Aorta (tissue), 5 donors: ENCODE measurements at places on chromosomes 1 and 21. TPM values are rescaled to one million over a fixed set of nuclear protein-coding genes. Genes with fewer than 3 reads are reported as not detected.

GPR25 gene
- total RNA-seq, result not detected

CYP4B1 gene
- total RNA-seq, result 13.6 TPM

BMP8A gene
- total RNA-seq, result not detected

ATP1A4 gene
- 0.19 TPM for total RNA-seq

GBP6 gene
- total RNA-seq, result not detected

TARS2 gene
- 16.9 TPM for total RNA-seq

CHI3L2 gene
- total RNA-seq, result 12.5 TPM

HLX gene
- 21.6 TPM for total RNA-seq

TOMM40L gene
- 10.0 TPM for total RNA-seq

KIAA0040 gene
- total RNA-seq, result 25.8 TPM

SLC25A33 gene
- total RNA-seq, result 2.2 TPM

APOBEC4 gene
- total RNA-seq, result not detected

MAEL gene
- not detected for total RNA-seq

GCLM gene
- total RNA-seq, result 11.7 TPM

LRRC42 gene
- 18.7 TPM for total RNA-seq

AMY1B gene
- total RNA-seq, result not detected

EPRS1 gene
- total RNA-seq, result 66.1 TPM

IGFN1 gene
- 0.19 TPM for total RNA-seq

CHRM3 gene
- total RNA-seq, result 4.0 TPM

PRKAA2 gene
- 8.6 TPM for total RNA-seq
